ENCODE measurements at places on chromosomes 3 and 15. TPM values are rescaled to one million over a fixed set of nuclear protein-coding genes. Genes with fewer than 3 reads are reported as not detected.

The HRH1 gene
- 9.4 TPM for total RNA-seq

The CNTN4 gene
- not detected for total RNA-seq

The CCDC51 gene
- 30.1 TPM for total RNA-seq

The PLCB2 gene
- 1.3 TPM for total RNA-seq

The GOLGA8S gene
- total RNA-seq: not detected

The C3orf85 gene
- not detected for total RNA-seq

The TM4SF18 gene
- total RNA-seq: 0.46 TPM

The KCNMB3 gene
- total RNA-seq: 0.16 TPM

Measured in hair follicular keratinocyte (primary cell).